Gastroesophageal sphincter (tissue), 4 donors: ENCODE measurements at places on chromosomes 5 and 9.

- no peak for ATAC-seq
Observed at GRCh38 chr5:34476941-34477565, 179.1 kb upstream of the RAI14 start.

DNA sequence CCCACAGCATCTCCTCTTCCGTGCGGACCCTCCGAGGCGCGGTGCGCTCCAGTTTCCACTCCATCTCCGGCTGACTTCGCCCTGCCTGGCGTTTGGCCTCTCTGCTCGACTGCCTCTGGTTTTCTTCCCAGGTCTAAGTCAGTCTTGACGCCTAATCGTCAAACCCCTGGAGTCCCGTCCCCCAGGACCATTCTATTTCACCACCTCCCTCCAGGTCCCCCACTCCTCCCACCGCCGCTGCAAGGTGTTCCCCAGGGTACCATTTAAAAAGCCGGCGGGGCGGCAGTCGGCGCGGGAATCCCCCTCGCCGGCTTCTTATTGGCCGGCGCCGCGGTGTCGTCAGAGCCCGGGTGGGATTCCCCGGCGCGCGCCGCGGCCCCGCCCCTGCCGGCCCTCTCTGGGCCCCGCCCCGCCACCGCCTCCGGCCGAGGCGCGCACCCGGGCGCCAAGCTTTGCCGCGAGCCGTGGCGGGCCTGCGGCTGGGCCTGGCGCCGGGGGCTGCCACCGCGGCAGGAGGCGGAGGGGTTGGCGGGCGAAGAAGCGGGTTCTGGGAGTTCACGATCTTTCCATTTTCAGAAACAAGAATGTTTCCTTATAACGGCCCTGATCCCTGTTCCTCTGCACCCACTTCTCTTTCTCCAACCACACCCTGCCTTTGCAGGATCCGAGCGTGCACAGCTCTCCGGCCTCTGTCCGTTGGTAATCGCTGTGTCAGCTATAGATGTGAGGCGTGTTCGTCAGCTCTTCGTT lies at the start of gene CDC20B:
TSS of gene CDC20B (minus strand) at position 241 of the 750 bp plus-strand sequence. CDS start at position 64, 177 bp downstream.
- peak; percentile 91 for ATAC-seq

DNA sequence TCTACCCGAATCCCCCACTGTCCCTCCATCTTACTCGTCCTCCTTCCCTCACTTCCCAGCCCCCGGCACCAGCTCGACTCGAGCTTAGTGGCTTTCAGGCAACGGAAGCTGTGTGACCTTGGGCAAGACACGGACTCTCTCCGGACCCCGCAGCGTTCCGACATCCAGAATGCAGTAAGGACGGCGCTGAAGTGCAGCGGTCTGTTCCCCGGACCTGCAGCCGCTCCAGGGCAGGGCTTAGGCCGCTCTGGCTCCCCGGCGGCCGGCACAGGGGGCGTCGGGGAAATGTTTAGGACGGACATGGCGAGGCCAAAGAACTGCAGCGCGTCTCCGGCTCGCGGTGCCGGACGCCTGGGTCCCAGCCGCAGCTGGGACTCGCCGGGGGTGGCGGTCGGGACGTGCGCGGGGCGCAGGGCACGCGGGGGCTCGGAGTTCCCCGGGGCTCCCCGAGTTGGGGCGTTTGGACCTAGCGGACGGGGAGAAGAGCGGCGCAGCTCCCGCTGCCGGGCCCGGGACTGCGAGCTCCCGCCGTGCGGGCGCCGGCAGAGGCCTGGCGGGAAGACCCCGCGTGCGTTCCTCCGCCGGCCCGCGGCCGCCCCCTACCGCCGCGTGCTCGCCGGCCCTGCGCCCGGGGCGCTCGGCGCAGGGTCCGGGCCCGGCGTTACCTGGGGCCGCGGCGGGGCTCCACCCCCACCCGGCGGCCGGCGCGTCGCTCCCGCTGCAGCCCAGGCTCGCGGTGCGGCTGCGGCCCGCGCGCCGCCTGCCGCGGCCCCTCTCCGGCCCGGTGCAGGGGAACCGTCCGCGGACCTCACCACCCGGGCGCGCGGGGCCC lies 5.6 kb upstream of the RNF44 start:
- peak; percentile 68 for ATAC-seq

DNA sequence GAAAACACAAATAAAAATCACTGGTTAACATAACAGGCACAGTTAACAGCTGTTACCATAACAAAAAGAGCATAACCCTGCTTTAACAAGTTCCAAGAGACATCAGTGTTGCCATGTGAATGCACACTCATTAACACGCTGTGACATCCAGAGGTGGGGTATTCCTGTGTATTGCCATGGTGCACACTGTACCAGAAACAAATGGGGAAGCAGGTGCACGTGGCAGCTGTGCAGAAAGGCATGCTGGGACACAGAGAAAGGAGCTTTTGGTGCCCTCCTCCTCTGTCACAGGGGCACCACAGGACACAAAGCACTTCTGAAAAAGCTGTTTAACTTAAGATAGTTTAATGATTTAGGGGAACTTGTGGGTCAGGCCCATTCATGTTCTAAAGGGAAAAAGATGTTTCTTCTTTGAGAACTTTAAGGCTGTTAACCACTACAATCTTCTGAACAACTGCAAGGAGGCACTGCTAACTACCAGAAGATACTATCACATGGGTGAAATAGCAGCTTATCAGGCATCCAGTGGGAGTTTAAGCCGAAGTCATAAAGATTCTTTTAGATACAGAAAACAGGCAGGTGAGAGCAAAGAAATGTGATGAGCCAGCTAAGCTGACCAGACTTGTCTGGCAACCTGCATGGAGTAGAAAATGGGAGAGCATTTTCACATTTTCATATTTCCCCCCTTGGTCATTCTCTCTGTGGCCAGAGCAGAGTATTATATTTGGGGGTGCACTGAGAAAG lies 56.4 kb upstream of the GOLPH3 start:
- no peak for ATAC-seq

DNA sequence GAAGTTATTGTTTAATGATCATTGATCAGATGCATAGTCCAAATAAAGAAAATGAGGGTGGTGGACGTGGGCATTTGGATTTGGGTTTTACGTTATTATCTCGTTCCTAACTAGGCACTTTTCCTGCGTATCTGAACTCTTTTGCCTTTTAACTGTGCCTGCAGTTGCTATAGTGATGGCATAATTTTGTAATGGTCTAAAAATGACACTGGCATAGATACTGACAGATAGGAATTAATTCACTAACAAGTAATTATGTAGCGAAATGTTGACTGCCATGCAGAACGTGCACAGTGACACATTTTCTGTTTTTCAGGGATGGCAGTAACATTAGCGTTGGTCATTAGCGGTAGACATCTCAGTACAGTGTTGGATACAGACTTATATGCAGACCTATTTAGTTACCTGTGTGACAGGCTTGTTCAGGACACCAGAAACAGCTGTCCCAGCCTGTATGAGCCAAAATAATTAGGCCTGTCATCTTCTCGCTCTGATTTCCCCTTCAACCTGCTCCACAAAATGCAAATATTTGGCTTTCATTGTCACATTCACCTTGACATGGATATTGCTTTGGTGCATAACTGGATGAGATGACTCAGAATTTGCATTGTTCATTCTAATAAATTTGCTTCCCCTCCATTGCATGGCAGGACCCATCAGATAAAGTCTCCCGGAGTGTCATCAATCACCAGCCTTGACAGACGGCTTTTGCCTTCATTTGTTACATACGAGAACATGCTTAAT lies 413.3 kb upstream of the IRX1 start:
- no peak for ATAC-seq

GRCh38 chr9:115923903-115924668 lies 229.5 kb upstream of the PAPPA start:
- ATAC-seq, result no peak

GRCh38 chr5:149363358-149363757 lies 5.5 kb downstream of the PCYOX1L start:
- ATAC-seq, result no peak

GRCh38 chr5:1860949-1861348 lies 21.8 kb downstream of the IRX4 start:
- ATAC-seq, result no peak

GRCh38 chr5:154544646-154545045 lies 66.6 kb upstream of the HAND1 start:
- no peak for ATAC-seq

- no peak for ATAC-seq
Observed at GRCh38 chr9:20015427-20015931, 226.6 kb upstream of the SLC24A2 start.

DNA sequence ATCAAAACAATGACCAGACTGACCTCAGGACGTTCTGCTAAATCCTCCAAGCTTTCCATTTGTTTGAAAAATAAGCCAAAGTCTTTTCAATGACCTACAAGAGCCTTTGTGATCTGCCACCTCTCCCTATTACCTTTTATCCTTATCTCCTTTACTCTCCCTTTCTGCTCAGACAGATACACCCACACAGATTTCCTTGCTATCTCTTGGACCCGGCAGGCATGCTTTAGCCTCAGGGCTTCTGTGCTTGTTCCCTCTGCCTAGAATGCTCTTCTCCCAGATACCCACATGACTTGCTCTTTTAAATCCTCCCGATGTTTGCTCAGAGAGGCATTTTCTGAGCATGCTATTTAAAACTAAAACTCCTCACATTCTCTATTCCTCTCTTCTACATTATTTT lies 8.9 kb upstream of the ELOVL7 start:
- ATAC-seq, result no peak

DNA sequence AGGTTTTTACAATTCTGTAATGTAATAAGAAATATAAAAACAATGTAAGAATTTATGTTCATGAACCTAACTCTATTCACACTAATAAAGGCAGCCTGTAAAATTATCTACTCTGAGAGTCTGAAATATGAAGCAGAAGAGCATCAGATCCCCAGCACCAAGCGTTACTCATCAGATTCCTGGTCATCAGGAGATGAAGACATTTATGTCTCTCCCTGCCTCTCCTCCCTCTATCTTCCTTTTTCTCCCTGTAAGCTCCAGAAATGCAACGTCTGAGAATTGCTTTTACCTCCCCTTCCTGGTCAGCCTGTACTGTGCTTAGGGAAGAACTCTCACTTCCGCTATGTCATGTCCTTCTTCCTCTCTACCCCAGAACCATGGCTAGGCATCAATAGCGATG lies 114.4 kb upstream of the SLIT3 start:
- ATAC-seq, result no peak

DNA sequence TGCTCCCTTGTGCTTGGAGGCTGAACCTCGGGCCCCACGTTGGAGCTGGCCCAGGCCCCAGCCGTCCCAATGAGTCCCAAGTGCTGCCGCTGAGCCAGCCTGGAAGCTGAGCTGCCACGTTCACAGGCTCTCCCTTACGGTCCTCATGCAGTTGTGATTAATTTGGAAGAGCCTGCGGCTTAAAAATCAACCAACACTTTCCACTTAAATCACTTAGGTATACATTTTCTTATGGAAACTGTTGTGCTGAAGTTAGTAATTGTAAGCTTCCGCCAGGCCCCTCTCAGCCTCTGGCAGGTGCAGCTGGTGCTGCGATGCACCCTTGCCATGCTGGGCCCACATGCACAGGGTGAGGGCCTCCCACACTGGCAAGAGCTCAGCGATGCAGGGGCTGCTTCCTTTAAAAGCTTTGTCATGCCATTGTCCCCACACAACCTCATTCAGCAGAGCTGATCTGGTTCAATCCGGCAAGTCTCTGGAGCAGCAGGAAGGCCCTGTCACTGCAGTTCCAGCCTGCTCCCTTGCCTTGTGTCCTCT lies 61.0 kb downstream of the IPPK start:
- peak; percentile 48 for ATAC-seq

GRCh38 chr5:8729437-8729836 lies 816.4 kb downstream of the SEMA5A start:
- no peak for ATAC-seq

DNA sequence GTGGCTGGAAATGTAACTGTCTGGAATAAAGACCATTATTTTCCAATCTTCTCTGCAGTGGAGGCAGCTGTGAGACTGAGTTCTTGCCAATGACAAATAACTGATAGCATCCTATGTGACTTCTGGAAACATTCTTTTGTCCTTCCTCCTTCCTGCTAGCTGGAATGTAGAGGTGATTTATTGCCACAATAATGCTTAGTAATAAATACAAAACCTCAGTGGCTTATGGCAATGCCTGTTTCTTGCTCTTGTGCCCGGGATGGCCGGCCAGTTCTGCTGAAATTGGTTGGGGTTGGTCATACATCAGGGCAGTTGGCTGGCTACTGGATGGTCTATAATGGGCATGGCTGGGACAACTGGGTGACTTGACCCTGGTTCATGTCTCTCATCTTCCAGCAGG lies 12.2 kb upstream of the TEX48 start:
- ATAC-seq, result no peak

DNA sequence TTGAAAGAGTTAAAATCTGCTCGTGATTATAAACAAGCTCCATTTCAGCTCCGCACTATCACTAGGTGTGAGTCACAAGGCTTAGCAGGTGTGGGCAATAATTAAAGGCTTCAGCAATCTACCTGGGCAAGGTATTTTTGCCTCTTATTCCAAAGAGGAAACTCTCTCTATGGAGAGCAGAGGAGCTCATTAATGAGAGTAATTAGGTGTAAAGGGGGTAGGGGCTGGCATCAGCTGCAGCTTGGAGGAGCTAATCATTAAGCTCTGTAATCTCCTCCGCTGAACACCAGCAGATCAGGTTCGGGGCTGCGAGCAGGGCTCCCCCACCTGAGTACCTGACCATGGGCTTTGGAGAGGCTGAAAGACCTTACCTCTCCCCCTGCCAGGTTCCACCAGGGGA lies 129.2 kb downstream of the CRB2 start:
- ATAC-seq, result no peak

- ATAC-seq, result no peak
Observed at GRCh38 chr9:135145312-135145711, 57.8 kb downstream of the OLFM1 start.

- peak; percentile 46 for ATAC-seq
Observed at GRCh38 chr5:159956074-159956473, 39.8 kb downstream of the ADRA1B start.
